Activated T-helper 2 cell treated with anti-CD3 and anti-CD28 coated beads, Interferon-gamma antibody, Interleukin-2, Interleukin-4, amounts not matched to agents 10 μg/mL and 5 μg/mL and 100 μg/mL, durations not matched to agents 14 hours and 24 hours and 36 hours (primary cell): ENCODE measurements at places on chromosomes 4 and X.
A peak's percentile ranks its signal among the peaks of the same experiment; 100 is the strongest.

GRCh38 chr4:46793036-46793435, 116.0 kb downstream of the COX7B2 start:
- no peak for DNase-seq

DNA sequence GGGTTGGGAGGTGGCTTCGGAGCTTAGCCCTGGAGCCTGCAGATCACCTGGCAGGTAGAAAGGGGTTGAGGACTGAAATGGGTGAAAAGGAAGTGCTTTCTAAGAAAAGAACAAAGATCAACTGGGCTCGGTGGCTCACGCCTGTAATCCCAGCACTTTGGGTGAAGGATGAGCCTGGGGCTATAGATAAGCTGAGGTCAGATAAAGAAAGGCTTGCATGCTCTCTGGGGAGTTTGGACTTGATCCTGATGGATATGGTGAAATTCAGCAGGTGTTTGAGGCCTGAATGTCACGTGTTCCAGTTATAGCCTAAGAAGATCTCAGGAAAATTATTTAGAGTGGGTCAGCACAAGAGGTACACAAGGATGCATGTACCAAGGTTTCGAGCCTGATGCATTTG, 40.8 kb downstream of the SLC34A2 start:
- DNase-seq, result no peak

GRCh38 chr4:22692736-22693135, at the start of gene GBA3:
Gene GBA3 (plus strand): TSS chr4:22692937.
- no peak for DNase-seq

GRCh38 chrX:139559383-139560042, 29.0 kb downstream of the F9 start:
- DNase-seq, result no peak

DNA sequence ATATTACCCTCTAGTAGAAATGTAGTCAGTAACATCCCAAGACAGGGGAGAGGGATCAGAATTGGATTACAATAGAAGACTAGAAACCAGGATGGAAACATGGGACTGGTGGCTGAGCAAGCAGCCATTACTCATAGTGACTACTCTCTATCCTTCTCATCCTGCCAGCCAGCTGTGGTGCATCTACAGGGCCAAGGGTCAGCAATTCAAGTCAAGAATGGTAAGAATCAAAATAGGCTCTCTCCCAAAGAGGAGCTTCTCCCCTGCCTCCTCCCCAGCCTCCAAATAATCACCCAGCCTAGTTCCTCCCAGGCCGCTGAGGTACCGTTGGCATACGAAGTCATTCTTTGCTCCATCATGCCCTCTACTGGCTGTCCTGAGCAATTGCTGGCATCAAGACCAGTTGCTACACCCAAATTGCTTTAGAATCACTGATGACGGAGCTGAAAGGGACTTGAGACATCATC, 19.4 kb downstream of the AWAT2 start:
- DNase-seq, result peak; percentile 13

- no peak for DNase-seq
Observed at GRCh38 chrX:80578517-80579105, 158.4 kb downstream of the TENT5D start.

- DNase-seq, result no peak
Observed at GRCh38 chr4:174600391-174600790, 78.1 kb upstream of the HPGD start.

DNA sequence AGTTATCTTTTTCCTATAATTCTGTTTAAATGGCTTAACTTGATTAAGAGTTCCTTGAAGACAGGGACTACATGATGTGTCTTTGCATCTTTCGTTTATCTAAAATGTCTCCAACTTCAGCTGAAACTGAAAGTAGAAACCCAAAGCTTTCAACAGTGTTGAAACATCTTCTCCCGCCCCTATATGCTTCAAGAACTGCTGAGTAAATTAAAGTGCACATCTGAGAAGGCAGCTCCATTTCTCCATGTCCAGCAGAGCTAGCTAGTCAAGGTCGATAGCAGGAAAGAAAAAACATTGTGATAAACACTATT, 185.7 kb upstream of the TBL1X start:
- no peak for DNase-seq

DNA sequence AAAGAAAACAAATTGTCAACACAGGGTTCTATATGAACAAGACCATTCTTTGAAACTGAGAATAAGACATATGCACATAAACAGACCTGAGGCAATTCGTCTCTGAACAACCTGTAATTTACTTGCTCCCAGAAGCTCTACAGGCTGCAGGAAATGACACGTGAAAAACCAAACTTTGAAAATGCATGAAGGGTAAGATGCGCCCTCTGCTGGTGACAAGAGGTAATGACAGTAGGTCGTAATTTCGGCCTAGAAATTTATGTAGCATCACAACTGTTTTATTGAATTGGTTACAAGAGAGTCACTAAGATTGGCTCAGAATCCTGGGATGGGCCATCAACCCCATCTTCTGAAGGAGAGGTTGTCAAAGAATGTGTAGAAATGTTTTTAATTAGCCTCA, 276.5 kb downstream of the PPP4R3C start:
- no peak for DNase-seq

DNA sequence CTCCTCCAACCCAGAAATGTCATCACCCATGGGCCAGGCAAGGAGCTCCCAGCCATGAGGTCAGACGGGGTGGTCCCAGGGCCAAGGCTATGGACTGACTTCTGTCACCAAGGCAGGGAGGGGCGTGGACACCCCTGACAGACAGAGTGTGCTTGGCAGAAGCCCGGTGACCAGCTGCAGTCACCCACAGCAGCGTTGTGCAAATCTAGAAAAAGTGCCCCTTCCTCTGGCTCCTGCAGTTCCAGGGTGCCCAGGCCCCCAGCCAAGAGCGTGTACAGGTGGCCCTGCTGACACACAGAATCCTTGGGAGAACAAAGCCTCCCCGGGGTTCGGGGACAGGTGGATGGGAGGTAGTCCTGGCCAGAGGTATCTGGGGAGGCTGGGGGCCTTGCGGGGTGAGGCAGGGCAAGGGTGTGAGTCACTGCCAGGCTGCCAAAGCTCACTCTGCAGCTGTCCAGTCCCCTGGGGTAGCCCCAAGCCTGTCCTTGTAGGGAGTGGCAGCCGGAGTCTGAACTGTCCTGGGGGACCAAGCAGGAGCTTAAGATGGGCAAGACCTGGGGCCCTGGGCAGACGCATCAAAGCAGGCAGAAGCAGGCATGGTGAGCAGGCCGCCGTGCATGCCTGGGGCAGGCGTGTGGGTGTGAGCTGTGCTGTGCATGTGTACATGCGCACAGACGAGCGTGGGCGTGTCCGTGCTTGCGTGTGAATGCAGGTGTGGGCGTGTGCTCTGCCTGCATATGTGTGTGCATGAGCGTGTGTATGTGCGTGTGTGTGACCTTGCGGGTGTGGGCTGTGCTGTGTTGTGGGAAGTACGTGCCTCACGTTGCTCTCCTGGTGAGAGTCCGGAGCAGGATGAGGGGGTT, 3.3 kb downstream of the MYL5 start:
- DNase-seq, result no peak

DNA sequence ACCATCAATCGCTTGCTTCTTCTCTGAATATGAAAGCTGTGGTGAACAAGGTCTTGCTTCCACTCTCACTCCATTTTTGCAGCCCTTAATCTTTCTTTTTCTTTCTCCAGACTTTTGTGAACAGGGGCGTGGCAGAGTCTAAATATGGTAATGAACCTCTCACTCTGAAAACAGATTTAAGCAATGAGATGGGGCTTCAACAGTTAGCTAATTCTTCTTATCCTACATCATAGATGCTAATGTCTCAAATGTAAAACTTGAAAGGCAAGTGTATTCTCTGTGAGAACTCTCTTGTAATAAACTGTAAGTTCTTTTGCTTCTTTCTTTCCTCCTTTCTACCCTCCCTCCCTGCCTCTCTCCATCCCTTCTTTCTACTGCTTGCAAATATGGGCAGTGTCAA, 106.5 kb upstream of the ANK2 start:
- no peak for DNase-seq

- DNase-seq, result no peak
Observed at GRCh38 chr4:10619220-10619619, 65.3 kb downstream of the CLNK start.
